Stimulated activated CD4-positive, alpha-beta T cell treated with anti-CD3 and anti-CD28 coated beads, Interleukin-4, amount 100 ng/mL, for 48 hours (primary cell): ENCODE measurements at places on chromosomes 5 and 9.

DNA sequence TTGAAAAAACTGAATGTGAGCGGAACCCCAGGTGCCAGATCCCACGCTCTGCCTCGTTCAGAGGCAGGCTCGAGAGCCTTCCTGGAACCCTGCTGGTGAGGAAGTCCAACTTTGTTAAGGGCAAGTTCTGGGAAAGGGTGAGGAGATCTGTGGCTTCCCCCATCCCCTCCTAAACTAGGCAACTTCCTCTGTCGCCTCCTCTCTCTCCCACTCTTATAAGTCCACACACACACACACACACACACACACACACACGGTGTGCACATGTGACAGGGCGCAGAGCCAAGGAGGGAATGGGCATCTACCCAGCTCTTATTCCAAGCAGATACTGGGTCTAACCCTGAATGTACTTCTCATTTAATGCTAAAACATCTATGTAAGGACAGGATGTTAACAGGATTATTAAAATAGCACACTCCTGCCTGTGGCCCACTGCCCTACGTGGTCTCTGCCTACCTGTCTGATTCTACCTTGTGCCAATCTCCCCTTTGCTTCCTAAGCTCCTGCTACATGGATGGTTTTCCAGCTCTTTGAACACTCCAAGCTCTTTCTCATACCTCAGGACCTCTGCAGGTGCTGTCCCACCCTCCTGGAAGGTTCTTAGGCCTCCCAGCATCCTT, 72.4 kb upstream of the FBXW11 start:
- DNase-seq, result no peak

GRCh38 chr9:23492126-23493002, 333.7 kb downstream of the ELAVL2 start:
- no peak for DNase-seq

- DNase-seq, result no peak
These were observed 309.1 kb downstream of the PSAT1 start for GRCh38 chr9:78606001-78606379.

- peak; percentile 56 for DNase-seq
These were observed 210.7 kb upstream of the SLC24A2 start for GRCh38 chr9:19999491-20000057.

- peak; percentile 32 for DNase-seq
These were observed 25.9 kb upstream of the IDNK start for GRCh38 chr9:83596899-83597504.

- DNase-seq, result no peak
These were observed 49.0 kb upstream of the GARNL3 start for GRCh38 chr9:127215268-127216209.
